ENCODE measurements at places on chromosomes 11 and 22.

DNA sequence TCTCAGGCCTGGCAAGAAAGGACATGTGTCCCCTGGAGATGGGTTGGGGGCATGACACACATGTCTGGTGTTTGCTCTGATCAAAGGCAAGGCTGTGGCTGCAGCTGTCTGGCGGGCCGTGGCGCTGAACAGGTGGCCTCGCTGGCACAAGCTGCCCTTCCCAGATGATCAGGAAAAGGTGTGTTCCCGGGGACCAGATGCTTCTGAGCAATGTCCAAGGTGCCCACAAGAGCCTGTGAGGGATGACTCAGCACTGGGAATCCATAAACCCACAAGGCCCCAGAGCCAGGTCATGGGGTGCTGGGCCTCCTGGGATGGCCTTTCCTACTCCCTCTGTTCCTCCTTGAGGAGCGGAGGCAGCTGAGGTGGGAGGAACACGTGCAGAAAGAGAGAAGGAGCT lies 9.7 kb upstream of the LRP5 start:
- no peak for DNase-seq

- DNase-seq: no peak
Observed at GRCh38 chr22:35835267-35835997, 117.8 kb downstream of the APOL5 start.

GRCh38 chr11:44171518-44171917 lies 76.0 kb downstream of the EXT2 start:
- no peak for DNase-seq

DNA sequence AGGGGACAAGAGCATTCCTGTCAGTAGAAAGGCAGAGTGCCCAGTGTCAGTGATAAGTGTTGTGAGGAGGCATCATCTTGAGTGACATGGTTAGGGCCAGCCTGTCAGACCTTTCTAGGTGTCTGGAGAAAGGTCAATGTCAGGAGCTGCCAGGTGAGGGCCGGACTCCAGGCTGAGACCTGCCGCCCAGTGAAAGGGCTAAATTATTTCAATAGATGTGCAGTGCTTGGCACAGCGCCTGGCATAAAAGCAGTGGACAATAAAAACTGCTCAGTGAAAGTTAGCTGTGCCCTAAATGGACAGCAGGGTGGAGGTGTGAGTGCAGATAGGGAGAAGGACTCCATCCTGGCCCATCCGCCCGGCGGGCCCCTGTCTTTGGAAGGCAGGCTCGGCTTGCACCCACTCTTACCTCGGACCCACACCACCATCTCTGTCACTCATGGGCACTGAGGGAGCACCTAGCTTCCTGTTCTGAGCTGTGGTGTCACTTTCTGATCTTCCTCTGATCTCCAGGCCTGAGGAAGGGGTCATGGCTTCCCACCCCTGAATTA lies 23.5 kb upstream of the WNT11 start:
- DNase-seq: no peak

GRCh38 chr22:28923826-28924732 lies 40.7 kb downstream of the ZNRF3 start:
- no peak for DNase-seq

GRCh38 chr22:47296405-47297260 lies 534.2 kb downstream of the TBC1D22A start:
- DNase-seq: no peak

DNA sequence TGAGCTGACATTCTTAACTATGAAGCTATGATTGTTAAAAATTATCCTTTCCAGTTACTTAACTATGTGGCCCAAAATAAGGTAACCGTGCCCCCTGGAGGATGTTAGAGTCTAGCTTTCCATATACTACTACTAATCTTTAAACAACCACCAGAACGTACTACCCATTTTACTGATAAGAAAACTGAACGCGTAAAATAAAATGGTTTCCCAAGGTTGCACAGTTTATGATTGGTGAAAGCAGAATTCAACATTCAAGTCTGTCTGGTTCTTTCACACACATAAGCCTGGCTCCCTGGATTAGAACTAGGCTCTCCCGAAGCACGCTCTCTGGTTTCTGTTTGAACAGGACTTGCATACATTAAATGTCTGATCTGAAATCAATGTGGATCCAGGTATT lies 437.8 kb upstream of the CCDC90B start:
- no peak for DNase-seq

GRCh38 chr22:29816539-29816938 lies 21.5 kb downstream of the ASCC2 start:
- no peak for DNase-seq

DNA sequence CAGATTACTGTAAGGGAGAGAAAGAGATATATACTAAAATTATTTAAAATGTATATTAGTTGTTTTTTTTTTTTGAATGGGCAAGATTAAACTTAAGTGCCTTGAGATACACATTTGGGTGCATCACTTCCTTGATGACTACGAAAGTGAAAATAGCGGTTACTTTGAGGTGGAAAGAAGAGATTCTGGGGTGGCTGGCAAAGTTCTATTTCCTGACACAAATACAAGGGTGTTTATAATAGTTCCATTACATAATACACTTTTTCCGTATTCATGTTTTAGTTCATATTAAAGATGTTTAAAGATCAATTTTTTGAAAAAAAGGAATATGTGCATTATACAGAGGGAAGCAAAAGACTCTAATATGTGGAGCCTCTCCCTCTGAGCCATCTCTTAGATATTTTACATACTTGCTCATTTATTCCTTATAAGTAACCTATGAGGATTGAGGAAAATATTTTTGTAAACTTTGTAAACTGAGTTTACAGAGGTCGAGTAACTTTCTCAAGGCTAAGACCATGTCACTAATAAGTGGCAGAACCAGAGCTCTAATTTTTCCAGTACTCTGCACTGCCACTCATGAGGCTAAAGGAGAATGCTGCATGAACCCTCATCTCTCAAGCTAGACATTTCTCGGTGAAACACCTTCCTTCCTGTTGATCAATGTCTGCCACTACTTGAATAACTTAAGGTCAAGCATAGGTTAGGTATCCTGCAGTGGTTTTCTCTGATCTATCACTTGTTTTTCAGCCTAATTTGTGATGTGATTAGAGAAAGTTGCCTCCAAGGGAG lies 58.6 kb downstream of the DDIAS start:
- DNase-seq: no peak

GRCh38 chr11:20452585-20452984 lies 65.1 kb downstream of the PRMT3 start:
- no peak for DNase-seq

- no peak for DNase-seq
Observed at GRCh38 chr11:118223992-118224391, 819 bp downstream of the JAML start.

DNA sequence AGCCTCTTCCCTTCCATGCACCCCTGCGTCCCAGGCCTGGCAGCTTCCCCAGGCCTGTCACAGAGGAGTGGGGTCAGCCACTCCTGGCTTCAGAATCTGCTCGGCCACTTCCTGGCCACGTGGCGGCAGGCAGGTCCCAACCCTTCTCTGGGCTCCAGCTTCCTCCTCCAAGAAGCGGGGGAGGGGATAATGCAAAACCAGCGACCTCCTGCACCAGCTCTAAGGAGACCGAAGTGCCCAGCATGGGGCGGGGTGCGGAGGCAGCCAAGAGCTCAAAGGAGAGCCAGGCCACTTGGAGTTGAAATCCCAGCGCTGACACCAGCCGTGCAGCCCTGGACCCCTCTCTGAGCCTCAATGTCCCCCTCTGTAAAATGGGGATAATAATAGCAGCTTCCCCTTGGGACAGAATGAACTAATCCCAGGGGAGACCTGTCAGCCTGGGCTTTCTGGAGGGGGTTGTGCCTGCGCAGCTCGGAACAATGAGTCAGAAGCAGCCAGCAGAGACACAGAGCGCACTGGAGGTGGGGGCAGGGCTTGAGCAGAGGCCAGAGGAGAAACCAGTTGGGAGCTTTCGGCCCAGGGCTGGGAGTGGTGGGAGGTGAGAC lies 22.8 kb upstream of the PICK1 start:
- DNase-seq: no peak

DNA sequence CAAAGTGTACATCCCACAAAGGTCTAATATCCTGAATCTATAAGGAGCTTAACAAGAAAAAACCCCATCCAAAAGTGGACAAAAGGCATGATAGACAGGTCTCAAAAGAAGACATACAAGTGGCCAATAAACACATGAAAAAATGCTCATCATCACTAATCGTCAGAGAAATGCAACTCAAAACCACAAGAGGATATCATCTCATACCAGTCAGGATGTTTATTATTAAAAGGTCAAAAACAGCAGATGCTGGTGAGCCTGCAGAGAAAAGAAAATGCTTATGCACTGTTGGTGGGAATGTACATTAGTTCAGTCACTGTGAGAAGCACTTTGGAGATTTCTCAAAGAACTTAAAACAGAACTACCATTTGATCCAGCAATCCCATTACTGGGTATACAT lies 12.7 kb downstream of the LGALS12 start:
- DNase-seq: no peak

DNA sequence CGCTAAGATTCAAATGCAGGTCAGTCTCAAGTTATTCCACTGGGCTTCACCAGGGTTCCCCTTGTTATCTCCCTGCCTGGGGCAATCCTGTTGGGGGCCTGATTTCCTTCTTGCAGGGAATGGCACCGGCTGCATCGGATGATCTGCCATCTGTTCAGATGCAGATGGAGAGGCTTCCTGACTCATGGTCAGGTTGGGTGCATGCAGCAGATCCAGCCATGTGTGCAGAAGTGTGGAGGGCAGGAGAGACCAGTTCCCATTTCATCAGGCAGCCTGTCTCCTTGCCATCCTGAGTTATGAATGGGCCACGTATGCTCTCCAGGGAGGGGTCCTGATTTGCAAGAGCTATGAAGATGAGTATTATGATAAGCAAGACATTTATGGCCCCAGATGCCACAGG lies 161.2 kb upstream of the PLET1 start:
- no peak for DNase-seq

DNA sequence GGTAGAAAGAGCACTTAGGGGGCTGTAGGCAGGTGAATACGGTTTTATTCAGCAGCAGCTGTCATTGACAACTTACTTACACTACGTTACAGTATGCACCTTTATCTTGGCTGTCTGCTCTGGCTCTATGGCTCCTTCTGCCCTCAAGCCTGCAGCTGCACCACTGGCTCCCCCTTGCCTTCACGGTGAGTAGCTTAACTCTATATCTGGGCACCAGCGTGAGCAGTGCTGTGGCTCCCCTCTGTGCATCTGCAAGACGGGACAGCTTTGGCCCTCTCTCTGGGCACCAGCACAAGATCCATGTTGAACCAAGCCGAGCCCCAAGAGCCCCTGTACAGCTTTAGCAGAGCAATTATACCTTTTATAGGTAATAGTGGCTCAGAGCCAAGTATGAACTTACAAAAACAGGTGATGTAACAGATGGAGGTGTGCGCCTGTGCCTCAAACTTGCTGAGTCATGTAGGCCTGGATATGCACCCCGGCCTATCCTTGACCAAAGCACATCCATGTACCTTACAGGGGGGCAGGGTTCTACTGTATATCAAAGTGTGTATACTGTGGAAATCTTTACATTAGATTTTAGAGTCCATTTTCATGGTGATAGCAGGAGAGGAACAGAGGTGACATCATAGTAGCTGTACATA lies 96.9 kb upstream of the CTSC start:
- no peak for DNase-seq

GRCh38 chr11:7673724-7674434 lies 579 bp upstream of the CYB5R2 start:
- DNase-seq: no peak

- DNase-seq: no peak
Observed at GRCh38 chr11:133230431-133230830, 301.9 kb downstream of the OPCML start.

- no peak for DNase-seq
Observed at GRCh38 chr11:123519797-123520193, 89.7 kb downstream of the GRAMD1B start.

GRCh38 chr22:46454504-46455269 lies 82.7 kb downstream of the CELSR1 start:
- DNase-seq: no peak

GRCh38 chr22:37804881-37805809 lies 2.6 kb upstream of the GCAT start:
- peak; percentile 56 for DNase-seq

DNA sequence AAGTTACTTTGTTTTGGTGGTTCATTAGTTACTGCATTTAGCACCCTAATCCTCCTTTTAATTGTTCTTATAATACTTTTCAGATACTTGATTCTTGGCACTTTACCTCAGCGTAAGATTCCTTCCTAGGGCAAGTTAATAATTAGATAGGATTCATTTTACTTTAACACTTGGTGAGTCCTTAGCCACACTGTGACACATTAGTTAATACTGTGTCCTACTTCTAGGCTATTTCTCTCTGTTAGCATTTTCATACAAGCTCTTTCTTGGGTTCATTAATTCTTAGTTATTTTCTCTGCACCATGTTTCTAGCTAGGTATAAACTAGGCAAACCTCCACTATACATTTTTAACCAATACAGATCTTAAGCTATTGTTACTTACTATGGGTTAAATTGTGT lies 16.1 kb downstream of the OR5M3 start:
- no peak for DNase-seq

DNA sequence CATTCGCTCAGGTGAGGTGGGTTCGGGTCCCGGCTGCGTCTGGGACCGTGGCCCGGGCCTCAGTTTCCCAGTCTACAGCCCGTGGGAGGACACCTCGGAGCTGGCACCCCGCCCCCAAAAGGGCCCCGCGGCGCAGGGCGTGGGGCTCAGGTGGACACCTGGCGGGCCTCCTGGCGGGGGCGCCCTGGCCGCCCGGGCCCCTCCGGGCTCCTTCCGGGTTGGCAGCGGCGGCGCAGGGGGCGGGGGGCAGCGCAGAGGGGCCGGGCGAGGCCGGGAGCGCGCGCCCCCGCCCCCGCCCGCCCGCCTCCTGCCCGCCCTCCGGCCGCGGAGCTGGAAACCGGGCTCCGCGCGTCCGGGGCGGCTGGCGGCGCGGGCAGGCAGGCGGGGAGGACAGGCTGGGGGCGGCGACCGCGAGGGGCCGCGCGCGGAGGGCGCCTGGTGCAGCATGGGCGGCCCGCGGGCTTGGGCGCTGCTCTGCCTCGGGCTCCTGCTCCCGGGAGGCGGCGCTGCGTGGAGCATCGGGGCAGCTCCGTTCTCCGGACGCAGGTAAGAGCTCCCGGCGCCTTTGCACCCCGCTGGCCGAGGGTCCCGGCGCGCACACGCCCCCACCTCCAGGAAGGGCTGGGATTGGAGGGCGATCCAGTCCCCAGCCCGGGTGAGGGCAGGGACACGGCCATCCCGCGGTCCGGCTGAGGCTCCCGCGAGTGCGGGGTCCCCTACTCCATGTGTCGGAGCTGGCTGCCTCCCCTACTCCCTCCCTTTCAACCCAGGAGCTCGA lies at the start of gene EMID1:
TSS of gene EMID1 (plus strand) at position 303 of the 778 bp plus-strand sequence. CDS start at position 446, 143 bp downstream.
- DNase-seq: no peak

- DNase-seq: no peak
Observed at GRCh38 chr11:33651990-33652389, 48.6 kb downstream of the C11orf91 start.

DNA sequence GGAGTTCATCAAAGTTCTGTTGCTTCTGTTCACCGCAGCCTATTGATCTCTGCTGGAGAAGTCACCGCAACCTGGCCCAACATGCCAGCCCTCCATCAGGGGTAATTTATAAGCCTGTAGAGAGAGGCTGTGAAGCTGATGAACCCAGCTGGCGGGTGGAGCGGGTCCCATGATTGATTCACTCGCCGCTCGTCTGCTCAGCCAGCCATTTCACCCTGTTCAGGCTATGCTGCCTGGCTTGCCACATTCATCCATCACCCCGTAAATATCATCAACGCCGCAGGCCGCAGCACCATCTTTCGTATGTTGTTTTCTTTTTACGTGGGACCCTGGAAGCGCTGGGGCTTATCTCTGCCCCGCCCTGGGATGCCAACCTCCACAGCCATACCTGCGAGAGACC lies 116.7 kb upstream of the OPCML start:
- DNase-seq: no peak

All from stimulated activated CD4-positive, alpha-beta T cell treated with anti-CD3 and anti-CD28 coated beads, Interleukin-1b, Interleukin-23, amount 100 ng/mL, for 1 hour (primary cell).